Fibroblast of skin of right biceps (primary cell): ENCODE measurements at places on chromosomes 16 and 17.

DNA sequence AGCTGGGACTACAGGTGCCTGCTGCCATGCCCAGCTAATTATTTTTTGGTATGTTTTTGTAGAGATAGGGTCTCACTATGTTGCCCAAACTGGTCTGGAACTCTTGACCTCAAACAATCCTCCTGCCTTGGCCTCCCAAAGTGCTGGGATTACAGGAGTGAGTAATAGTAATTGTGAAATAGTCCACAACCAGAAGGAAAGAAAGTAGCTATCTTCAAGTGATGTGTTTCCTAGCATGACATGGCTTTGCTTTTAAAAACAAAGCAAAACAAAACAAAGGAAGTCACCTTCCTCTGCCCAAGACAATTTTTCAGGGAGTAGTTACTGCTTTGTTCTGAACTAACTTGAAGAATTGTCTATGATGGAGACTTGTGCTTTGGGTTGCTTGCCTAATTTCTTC lies 27.0 kb downstream of the ATP6V0A1 start:
- DNase-seq: no peak

DNA sequence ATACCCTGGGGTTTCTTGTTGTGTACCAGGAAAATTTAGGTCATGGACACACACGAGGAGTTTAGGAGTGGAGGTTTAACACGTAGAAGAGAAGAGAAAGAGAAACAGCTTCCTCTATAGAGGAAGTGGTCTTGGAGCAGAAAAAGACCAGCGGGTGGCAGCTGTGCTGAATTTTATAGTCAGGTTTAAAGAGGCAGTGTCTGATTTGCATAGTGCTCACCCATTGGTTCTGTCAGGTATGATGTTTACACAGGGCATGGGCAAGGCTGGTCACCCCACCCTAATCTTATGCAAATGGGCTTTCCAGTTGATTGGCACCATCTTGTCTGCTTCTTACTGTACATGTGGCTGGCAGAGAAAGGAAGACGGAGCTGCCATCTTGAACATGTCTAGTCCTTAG lies 309.0 kb downstream of the CDH13 start:
- DNase-seq: no peak

DNA sequence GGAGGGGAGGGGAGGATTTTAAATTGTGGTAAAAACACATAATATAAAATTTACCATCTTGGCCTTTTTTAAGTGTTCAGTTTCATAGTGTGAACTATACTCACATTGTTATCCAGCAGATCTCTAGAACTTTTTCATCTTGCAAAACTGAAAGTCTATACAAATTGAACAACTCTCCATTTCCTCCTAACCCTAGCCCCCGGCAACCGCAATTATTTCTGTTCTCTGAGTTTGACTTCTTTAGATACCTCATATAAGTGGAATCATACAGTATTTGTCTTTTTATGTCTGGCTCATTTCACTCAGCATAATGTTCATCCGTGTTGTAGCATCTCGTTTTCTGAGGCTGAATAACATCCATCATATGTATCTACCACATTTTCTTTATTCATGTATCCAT lies 30.0 kb upstream of the MRTFB start:
- no peak for DNase-seq

DNA sequence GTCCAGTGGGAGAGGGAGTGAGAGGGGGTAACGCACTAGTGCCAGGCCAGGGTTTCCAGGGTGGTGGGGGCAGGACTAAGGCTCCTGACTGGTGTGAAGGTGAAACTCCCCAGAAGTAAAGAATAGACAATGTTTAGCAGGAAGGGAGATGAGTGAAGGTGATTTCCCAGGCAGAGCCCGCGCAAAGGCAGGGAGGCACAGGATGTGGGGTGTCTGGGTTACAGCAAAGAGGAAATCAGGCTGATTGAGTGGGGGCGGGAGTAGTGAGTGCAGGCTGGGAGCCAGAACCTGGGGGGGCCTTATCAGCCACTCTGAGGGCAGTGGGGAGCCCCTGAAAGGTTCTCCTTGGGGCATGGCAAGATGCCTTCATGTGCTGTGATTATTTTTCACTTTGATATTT lies 167.5 kb downstream of the UTP18 start:
- no peak for DNase-seq

- DNase-seq: peak; percentile 80
These were observed 137.1 kb upstream of the AXIN2 start for GRCh38 chr17:65698381-65699061.

DNA sequence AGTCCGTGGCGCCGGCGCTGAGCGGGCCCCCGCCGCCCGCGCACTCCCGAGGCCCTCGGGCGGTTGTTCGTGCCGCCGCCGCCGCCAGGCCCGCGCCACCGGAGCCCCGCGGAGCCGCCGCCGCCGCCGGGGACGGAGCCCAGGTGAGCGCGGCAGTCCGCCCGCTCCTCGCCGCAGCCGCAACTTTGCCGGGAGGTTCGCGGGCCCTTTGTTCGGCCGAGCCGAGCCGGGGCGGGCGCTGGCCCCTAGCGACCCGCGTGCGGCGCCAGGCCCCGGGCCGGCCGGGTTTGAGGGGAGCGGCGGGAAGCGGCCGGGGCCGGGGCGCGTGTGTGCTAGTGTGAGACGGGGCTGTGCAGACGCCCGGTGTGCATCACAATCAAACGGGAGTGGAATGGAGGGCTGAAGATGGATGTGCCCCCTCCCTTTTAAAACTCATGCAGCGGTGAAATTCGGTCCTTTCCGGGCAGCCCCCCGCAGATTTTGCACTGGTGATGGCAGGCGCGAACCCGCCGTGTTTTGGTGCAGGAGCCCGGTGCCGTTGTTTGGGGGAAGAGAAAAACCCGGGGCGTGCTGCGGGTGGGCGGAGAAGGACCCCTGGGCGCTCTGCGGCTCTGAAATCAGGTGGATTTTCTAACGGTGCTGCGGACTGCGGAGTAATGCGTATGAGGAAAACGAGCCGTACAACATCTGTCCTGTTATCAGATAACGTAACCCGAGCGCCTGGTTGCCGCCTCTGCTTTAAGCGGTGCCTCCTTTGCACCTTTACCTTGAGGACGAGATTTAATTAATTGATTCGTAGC lies 823 bp downstream of the TNRC6C start:
- no peak for DNase-seq

GRCh38 chr17:40097931-40098845 lies 2.2 kb downstream of the NR1D1 start:
- DNase-seq: peak; percentile 62

DNA sequence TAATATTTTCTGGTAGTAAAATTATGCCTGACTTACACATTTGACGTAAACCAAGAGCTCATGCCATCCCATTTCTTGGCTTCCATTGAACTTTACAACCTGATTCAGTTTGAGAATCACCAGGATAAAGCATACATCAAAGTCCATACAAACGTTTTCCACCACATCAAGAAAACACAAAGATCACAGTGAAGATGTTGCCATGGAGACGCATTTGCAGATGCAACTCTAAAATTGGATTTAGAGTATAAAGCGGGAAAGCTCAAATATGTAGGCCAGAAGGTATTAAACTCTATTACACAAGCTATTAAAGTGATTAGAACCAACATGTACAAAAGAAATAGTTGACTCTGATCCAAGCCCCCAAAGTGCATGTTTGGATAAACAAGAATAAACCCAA lies 10.4 kb downstream of the C16orf46 start:
- DNase-seq: no peak

GRCh38 chr17:2057175-2057759 lies 2.4 kb downstream of the HIC1 start:
- DNase-seq: peak; percentile 56

DNA sequence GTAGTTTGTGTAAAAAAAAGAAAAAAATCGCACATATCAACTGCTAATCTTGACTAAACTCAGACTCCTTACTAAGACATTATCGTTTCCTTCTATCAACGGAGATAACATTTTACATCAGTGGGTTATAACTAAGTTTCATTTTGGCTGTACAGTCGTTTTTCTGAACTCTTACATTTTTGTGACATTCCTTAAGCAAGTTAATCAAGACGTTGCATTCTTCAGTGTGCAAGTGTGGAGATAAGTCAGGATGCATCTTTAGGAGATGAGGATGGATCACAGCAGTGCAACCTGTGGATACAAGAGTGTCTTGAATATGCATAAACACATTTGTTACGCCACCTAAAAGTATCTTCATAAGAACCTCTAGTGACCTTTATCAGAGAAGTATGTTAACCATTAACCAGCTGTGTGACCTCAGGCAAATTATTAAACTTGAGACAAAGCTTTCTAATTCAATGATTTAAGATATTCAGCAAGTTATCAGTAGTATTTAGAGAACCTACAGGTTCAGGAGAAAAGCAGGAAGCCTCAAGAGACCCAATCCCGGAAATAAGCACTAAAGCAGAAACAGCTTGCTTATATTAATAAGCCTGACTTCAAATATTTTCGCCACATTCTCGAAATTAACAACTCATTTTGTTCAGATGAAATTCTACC lies 9.4 kb downstream of the CMC2 start:
- DNase-seq: peak; percentile 40

DNA sequence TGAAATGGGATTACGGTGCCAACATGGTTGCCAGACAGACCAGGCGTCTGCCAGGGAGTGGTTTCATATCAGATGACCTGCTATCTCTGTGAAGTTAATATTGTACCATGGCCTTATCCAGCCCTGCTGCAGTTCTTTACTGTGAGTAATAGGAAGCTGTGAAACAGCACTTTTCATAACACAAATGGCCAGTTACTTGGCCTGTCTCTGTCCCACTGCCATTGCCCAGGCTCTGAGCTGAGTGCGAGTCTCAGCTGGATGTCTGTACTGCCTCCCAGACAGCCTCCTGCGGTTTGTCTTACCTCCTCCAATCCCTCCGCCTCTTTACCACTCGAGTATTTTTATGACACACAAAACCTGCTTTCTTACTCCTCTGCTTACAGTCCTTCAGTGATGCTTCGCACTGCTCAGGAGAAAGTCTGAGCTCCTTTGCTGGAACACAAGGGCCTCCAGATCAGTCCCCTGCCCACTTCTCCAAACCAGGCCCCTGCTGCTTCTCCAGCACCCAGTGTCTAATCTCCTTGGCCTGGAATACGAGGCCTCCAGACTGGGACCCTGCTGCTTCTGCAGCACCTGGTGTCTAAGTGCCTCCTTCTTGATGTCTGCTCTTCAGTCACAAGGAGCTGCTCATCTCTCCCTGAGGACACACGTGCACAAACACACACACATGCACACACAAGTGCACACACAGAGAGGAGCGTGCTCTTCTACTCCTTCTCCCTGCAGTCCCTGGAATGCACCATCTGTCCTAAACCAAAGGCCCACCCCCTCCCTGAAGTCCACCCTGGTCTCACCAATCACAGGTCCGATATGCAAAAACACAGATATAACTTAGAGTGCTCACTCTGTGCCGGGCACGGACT lies 17.1 kb upstream of the RHOT1 start:
- DNase-seq: no peak
